ENCODE measurements at places on chromosomes 13 and 19.

DNA sequence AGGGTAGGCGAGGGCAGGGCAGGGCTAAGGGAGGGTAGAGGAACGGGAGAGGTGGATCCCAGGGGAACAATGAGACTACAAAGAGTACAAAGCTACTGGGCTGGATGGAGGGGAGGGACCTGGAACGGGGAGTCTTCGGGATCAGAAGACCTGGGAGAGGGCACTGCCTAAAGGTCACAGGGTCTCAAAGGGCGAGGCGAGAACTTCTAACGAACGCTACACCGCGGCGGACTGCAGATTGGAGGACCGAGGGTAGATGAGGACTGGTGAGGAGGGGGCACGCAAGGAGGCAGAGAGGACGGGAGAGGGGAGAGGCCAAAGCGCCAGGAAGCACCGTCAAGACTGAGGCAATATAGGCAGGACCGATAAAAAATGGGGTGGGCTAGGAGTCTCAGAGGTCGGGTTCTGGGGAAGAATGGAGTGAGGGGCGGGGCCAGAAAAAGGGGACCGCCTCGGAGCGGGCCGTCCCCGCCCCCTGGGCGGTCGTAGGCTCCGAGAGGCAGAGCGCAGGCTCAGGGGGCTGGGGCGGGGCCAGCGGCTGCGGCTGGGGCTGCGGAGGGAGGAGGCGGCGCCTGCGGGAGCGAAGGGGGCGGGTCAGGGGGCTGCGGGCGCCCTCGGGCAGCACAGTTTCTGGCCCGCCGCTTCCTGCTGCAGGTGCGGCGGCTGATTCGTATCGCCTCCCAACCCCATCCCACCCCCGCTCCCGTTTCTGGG is 1.3 kb upstream of the KCNC3 start:
- DNase-seq = peak; percentile 90

DNA sequence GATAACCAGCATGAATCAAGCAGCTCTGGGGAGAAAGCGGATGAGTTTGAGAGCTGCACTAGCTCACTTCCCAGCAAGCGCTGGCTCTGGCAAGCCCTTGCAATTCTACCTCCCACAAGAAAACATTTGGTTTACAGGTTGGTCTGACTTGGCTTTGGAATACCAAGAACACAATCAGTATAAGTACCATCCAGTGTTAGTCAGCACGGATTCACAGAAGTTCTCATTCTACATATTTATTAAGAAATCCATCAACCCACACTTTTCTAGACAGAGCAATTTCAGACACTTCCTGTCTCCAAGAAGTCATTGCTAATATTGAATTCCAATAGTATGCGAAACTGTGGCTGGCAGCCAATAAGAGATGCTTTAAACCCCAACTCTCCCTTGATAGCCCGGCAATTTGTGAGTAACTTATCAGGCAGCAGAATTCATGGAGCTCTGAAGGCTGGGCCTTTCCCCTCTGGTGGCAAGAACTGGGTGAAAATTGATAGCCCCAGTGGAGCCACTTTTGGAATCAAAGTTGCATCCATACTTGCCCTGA is 59.4 kb upstream of the WASF3 start:
- no peak for DNase-seq

GRCh38 chr19:7522923-7523667 is 671 bp downstream of the MCOLN1 start:
- DNase-seq = no peak

GRCh38 chr13:106450991-106451390 is 84.5 kb downstream of the EFNB2 start:
- DNase-seq = no peak
